ENCODE measurements at places on chromosomes 1 and 21.

- peak; percentile 1 for DNase-seq
These were observed 1164.4 kb upstream of the ADGRL4 start for GRCh38 chr1:80170811-80171485.

- DNase-seq, result no peak
These were observed 39.1 kb upstream of the LRRC3 start for GRCh38 chr21:44416193-44416592.

DNA sequence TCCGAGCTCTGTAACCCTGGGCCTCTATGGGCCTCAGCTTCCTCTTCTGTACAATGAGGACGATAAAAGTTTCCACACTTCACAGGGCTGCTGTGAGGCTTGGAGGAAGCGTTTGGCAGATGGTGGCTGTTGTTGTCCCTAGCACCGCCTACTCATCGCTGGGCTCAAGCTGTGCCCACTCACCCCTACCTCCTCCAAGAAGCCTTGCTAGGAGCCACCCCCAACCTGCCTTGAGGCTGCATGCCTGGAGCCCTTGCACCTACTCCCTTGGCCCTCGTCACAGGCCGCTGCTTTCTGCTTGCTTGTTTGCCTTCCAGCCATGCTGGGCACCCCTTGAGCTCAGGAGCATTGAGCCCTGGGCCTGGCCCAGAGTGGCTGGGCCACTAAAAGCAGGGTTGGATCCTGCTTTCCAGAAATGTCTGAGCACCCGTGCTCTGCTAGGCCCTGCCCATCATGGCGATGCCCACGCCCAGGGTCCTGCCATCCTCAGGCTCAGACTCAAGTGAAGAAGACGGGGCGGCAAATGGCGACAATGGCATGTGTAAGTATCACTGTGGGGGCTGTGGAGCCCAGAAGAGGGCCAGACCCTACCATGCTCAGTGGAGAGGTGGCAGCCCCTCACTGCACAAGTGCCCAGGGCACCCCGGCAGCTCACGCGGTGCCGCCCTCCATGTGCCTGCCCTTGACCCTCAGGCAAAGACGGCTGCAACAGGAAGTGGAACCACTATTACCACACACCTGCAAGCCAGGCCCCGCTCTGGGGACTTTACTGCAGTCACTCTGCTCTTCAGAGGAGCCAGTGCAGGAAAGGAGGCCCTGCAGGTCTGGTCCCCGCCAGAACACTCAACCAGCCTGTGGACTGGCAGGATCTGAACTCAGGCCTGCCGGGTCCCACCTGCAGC lies 9.5 kb downstream of the SH3BGRL3 start:
- DNase-seq, result no peak

DNA sequence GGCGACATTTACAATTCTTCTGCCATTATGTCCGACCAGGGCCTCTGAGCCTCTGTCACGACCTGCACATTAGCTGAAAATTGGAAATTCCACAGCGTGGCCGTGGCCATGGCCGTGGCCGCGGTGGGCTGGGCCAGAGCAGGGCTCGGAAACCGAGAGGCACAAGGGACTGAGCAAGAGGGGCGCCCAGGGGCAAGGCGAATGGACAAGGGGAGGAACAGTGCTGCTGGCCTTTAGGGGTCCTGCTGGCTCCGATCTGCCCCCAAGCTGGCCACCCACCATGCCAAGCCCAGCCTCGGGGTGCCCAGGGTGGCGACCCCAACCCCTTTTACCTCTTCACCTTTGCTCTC lies 75.0 kb downstream of the TAS1R2 start:
- no peak for DNase-seq

GRCh38 chr1:203907901-203908300 lies 46.5 kb downstream of the SNRPE start:
- peak; percentile 42 for DNase-seq

GRCh38 chr1:218600968-218601367 lies 255.8 kb downstream of the TGFB2 start:
- DNase-seq, result no peak

GRCh38 chr1:71351438-71351837 lies 270.6 kb upstream of the ZRANB2 start:
- peak; percentile 87 for DNase-seq

DNA sequence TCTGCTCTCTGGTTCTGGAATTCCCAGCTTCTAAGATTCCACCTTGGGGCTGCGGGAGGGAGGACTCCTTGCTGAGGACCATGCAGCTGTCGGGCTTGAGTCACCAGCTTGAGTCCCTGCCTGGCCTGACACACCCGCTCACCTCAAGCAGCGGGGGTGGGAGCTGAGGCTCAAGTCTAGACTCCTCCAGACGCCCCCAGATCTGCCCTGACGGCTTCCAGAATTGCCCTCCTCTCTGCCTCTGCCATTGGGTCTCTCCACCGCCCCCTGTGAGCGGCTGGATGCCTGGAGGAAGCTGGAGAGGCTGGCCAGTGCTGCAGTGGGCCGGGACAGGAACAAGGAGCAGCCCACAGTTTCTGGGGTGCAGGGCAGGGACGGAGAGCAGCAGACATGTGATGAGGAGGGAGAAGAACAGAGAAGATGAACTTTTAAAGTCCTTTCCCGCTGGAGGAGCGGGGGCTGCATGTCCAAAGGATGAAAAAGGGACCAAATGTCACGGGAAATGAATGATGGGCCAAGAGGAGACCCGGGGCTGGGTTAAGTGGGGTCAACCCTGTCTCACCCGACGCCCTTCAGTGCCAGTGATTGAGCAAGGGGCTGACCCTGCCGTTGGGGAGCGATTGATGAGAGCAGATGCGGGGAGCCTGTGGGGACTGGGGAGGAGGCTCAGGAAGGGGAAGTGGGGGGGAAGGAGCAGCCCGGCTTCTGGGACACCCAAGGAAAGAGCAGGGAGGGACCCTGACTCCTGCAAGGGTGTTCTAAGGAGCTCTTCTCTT lies 13.5 kb downstream of the CRABP2 start:
- DNase-seq, result no peak

DNA sequence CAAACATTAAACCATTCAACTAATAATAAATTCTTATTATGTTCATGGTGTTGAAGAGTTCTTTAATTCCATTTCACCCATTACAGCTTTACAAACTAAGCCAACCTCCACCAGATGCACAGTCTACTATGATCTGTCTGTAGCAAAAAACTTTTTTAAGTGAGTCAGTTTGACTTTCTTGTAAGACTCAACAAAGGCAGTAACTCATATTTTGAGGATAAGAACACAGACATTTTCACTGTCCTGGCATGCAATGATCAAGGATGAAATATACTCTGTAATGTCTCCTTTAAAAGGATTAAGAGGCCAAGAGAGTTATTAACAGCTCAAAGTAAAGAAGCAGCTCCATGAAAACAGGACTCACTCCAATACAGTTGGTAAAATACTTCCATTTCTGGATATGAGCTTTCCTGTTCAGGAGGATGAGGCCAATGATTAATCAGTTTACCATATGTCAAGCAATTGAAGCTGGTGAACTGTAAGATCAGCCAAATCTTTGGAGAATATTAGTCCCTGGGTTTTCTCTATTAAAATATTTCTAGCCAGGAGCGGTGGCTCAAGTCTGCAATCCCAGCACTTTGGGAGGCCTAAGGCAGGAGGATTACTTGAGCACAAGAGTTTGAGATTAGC lies 20.6 kb downstream of the XKR8 start:
- no peak for DNase-seq

DNA sequence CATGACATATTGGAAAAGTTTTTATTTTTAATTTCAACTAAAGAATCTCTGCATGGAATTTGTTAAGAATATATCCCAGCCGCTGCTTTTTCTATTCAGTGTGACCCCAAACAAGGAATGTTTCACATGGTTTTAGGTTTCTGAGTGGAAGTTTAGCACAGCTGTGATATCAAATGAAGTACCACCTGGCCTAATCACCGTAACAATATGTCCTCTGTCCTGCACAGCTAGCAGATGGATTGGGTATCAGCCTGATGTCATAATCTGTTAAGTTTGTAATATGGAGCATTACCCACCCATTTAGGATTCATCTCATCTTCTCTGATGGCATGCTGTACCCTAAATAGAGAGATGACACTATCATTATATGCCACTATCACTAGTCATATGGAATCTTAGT lies 963.7 kb upstream of the ADGRL2 start:
- DNase-seq, result no peak

DNA sequence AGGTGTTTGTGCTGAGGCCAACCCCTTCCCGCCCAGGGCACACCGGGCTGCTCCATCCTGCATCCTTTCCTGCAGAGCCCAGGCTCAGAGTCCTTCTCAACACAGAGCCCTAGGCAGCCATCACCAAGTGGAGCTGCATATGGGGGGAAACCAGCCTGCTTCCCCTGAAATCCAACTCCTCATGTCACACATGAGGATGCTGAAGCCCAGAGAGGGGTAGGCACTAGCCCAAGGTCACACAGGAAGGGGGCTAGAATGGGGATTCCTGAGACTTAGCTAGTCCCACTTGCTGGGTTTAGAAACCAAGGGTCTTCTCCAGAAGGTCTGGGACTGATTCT lies 5.5 kb upstream of the TNFRSF1B start:
- DNase-seq, result no peak
